ENCODE measurements at places on chromosomes 3 and 15.
A peak's percentile ranks its signal among the peaks of the same experiment; 100 is the strongest.

DNA sequence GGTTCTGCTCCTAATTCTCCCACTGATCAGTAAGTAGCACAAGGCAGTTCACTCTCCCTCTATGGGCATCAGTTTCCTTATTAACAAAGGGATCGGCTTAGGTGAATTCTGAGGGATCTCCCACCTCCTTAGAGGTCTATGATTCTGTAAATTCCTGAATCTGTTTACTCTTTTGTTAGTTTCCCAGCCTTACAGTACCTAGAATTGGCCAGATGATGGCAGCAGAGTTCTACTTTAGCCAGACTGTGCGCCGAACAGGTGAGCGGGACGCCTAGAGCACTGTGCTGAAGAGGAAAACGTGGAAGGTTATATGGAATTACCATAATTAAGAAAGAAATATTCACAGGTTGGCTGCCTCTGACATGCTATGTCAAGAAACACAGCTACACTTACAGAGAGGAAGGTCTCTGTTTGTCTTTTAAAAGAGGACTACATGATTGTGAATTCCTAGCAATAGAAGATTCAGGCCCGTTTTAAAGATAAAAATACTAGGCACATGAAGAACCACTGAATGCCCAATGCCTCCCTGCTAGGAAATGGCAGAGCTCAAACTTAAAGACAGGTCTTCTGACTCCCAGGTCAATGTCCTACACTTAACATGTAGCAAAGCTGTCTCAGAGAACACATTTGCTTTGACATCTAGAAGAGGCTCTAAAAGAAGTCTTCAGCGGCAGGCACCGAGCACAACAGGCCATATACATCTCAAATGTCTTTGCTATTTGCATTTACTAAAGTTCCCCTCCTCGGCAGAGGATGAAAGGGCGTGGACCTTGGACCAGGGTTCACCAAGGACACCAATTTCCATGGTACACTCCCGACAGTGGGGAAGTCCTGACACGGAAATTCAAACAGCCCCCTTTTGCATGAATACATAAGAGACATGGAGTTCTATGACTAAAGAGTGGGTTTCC lies 259.9 kb downstream of the FGF12 start:
- peak; percentile 52 for DNase-seq

DNA sequence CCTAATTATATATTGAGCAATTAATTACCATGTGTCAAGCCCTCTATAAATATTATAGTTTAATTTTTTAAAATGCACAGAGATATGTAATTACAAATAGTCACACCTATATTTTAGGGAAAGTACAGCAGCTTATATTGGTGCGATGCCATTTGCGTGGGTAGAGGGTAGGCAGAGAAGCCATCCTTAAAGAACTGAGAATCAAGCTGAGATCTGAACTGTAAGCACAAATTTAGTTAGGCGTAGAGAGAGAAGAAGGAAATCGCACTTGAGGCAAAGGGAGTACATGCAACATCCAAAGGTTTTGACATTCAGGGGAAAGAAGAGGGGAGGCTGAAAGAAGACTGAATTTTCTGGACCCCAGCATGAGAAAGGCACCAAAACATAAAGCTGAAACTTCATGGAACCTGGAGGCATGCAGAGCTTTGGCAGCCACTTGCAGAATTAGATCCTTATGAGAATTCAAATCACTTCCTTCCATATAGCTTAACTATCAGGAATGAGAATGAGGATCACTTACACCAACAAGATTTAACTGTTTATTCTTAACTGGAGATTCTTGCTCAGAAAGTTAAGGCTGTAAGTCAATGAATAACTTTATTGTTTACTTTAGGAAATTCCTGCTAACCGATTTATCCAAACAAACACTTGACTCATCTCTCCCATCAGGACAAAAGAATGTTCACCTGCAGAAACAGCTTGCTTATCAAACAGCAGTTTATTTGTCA lies 114.3 kb downstream of the TGFBR2 start:
- DNase-seq = peak; percentile 61

DNA sequence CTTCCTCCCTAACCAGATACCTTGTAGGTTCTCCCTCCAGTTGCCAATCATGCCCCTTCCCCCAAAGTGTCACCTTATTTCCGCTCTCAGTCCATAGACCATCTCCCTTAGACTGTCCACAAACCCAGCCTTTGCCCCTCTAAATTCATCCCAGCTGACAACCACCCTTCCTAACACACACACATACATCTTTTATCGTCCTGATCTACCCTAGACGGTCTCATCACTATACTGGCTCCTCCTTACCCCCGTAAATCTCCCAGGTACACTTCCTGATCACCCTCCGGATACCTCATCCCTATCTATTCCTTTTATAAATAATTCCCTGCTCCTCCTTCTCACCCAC lies 828 bp downstream of the THOC7 start:
- no peak for DNase-seq

DNA sequence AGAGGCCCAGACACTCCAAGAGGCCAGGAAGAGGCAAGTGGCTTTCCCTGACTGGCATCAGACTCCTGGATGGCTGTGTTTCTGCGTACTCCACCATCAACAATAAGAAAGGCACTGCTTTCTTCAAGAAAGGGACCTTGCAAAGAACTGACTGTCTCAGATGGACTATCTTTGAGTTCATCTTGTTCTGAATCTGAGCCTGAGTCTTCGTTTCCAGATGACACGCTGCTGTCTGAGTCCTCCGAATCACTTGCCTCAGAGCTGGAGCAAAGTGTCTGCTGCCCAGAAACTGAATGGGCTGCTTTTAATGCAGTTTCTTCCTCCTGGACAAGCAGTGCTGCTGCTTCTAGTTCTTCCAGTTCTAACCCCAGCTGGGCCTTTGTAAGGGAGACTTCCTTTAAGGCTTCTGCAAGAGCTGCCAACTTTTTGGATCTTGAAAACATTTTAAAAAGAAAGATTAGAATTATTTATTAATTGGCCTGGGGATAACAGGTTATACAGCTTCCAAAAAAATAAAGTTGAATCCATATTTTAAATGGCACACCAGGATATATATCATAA lies 97.8 kb downstream of the SHQ1 start:
- DNase-seq = no peak

DNA sequence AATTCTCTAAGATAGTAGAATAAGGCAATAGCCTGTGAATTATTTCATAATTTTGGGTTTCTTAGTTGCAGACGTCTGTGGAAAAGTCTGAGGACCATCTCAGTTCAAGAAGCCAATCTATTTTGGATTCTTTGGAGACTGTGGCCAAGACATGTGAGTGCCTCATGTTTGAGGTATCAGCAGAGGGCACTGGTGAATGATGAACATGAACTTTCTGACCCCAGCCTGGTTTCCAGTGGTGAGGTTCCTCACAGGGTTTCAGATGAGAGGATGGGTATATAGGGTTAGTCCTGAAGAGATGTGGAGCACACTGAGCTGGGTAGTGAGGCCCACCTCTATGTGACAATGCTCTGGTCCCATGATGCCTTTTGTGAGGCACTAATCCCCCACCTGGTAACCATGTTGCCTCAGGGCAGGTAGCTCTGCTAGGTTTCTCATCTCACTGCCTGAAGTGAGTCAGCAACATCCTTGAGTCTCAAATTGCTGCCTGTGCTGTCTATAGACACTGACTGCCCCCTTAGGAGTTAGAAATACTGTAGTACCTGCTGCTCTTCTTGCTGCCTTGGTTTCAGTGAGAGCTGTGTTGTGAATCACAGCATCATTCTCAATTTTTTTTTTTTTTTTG lies 32.3 kb downstream of the C3orf62 start:
- no peak for DNase-seq

DNA sequence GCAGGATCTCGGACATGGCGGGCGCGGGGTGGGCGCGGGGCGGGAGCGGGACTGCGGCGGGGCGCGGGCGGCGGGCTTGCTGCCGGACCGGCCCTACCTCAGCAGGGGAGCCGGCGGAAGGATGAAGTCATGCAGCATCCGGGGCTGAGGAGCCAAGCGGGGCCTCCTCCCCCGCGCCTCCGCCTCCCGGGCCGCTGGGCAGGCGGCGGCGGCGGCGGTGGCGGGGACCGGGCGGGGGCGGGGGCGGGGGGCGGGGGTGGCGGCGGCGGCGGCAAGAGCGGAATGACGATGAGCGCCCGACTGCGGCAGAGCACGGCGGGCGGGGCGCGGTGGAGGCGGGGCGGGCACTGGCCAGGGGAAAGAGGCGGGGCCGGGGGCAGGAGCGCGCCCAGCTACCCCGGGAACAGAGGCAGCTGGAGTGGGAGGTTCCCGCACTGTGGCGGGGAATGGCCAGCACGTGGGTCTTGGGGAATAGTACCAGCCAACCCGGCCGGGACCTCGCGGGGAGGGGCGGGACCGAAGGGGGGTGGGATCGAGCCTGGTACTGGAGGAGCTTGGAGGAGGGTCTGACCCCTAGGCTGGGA lies at the start of gene CAMK2N2:
TSS of gene CAMK2N2 (minus strand) at position 284 of the 584 bp plus-strand sequence. CDS start at position 16, 268 bp downstream.
- peak; percentile 36 for DNase-seq

DNA sequence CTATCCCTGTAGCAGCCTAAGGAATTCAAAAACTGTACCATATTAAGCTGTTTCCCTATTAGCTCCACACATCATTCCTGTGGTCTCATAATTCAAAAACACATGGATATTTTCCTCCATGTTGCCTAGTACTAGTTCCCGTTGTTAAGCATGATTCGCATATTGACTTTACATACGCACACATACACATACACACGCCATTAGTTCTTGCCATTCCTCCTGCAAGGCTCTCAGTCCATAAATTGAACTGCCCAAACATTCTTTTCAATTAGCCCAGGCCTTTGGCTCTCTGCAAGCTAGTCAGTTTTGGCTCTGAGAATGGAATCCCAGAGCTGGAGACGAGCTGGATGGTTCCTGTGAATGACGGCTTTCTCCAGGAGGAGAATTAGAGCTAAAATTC lies 57.2 kb upstream of the RAD18 start:
- no peak for DNase-seq

GRCh38 chr15:47511261-47511660 lies 206.0 kb upstream of the SEMA6D start:
- no peak for DNase-seq

- DNase-seq = no peak
Measured at GRCh38 chr3:44072601-44073540, 168.8 kb upstream of the TOPAZ1 start.

Measured in fibroblast of mammary gland (primary cell).